NCI-H226 (cell line): ENCODE measurements at places on chromosomes 3 and 15.

DNA sequence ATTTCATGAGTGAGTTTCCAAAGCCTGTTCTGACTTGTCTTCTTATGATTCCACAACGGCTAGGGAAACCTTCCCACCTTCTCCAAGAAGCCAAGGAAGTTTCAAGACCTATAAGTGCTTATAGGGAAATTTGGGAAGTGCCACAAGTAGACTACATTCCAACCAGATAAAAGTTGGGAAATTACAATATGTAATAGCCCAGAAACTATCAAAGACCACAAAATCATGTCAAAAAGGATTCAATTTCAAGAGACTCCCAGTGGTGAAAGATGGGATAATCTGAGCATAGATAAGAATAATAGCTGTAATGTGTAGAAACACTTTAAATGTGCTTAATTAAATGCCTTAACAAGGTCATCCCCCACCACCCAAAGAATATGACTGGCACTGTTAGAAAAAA lies 169.2 kb upstream of the SLC2A2 start:
- DNase-seq: peak; percentile 1

GRCh38 chr3:78917536-78917935 lies 850.3 kb downstream of the ROBO1 start:
- DNase-seq: no peak

DNA sequence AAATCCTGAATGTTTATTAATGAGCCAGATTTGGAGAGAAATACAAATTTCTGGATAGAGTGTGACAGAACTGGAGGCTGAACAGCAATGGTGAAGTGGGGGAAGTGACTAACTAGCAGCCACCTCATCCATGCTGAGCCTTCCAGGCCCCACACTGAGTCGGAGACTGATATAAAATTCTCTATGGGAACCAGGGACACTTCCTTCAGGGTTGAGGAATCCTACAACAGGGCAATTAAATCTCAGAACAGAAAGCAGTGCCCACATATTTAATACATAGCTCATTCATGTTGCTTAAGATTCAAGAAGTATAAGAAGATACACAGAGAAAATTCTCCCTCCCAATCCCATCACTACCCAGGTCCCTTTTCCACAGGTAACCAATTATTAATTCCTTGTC lies 49.3 kb downstream of the HACD2 start:
- peak; percentile 58 for DNase-seq

DNA sequence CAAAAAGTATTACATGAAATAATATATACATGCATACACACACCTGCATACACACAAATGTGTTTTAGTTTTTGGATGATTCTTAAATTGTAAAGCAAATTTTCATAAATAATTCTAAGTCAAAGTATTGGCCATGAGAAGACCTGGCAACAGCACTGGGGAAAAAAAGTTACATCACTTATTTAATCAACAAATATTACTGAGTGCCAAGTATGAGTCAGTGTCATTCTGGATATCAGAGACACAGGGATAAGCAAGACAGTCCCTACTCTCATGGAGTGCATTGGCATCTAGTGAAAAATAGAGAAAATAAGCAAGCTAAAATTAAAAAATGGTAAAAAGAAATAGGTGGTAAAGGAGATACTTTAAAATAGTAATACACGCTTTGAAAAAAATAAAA lies 29.4 kb upstream of the GUCA1C start:
- no peak for DNase-seq

- DNase-seq: no peak
These were observed 703.0 kb upstream of the ZNF385D start for GRCh38 chr3:22453906-22454535.

DNA sequence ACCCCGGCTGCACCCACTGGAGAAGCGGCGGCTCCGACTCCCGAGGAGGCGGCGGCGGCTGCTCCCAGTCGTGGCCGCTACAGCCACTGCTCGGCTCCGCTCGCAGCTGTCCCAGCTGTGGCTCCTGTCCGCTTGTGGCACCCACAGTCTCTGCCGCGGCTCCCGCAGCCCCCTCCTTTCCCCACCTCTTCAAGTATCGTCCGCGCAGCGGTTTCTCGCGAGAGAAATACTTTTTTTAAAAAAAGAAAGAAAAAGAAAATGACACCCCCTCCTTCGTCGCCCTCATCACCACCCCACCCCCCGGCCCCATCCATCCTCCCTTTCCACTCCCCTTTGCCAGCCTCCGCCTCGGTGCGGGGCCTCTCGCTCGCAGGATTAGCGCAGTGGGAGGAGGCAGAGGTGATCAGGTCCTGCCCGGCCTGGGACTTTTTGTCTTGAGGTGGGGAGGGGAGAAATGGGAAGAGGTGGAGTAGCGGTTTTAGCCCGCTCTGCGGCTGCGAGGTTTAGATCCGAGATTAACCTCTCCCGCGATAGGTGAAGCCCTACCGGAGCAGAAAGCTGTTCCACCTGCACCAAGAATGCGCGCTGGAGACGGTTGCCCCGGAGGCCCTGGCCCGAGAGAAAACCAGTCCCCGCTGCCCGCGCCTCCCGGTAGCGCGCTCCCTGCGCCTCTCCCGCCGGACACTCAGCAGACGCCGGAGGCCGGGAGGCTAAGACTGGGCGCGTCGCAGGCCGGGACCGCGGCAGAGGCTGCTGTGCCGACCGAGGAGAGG lies at the start of gene FBN1:
FBN1 (minus strand) TSS at position 152 of the 773 bp plus-strand sequence. CDS start 940 bp downstream, outside the sequence.
- DNase-seq: peak; percentile 95

- DNase-seq: no peak
These were observed 8.7 kb upstream of the GP9 start for GRCh38 chr3:129051871-129052340.

- no peak for DNase-seq
These were observed 183.2 kb downstream of the GAP43 start for GRCh38 chr3:115806501-115806900.

DNA sequence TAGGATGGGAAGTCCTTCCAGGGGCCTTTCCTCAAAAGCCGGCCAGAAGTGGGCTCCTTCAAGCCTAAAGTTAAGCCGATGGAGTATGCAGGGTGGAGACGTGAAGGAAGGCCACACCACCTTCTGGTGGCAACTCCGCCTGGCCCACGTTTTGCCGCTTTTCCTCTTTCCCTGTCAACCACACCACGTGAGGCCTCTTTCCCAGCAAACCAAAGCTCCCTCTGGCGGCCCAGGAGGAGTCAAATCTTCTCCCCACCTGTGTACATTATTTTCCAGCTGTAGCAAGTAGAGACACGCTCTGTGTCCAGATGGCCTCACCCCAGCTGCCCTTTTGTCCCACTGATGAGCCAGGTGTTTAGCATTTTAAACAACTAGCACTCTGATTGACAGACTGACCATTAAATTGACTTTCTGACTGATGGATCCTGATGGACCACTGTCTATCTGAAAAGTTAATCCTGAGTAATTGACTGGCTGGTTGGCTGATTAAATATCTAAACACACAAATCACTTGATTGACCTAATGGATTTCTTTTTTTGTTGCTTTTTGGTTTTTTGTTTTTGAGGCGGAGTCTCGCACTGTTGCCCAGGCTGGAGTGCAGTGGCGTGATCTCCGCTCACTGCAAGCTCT lies 59.6 kb upstream of the ZBTB38 start:
- DNase-seq: peak; percentile 40

- DNase-seq: no peak
These were observed 424.7 kb downstream of the CNTN4 start for GRCh38 chr3:2523281-2523836.

DNA sequence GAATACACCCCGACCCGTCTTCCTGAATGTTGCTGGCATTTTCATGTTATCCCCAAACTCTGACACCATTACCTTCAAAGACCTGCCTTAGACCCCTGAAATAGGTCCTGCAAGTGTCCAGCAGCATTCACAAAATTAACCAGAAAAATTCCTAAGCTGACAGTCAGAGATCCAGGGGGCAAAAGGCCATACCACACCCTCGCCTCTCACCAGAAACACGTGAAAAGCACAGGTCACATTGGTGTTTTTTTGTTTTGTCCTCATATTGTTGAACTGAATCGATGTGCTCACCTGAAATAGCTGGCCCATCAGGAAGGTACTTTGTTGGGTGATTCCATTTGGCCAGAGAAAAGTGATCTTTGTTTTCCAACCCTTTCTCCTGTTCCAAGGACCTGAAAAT lies 113.1 kb upstream of the HES1 start:
- DNase-seq: no peak

- no peak for DNase-seq
These were observed 151.4 kb downstream of the CHDH start for GRCh38 chr3:53694666-53695323.

GRCh38 chr15:63979262-63979793 lies 67.0 kb downstream of the DAPK2 start:
- no peak for DNase-seq

GRCh38 chr3:54188176-54188791 lies 65.9 kb downstream of the CACNA2D3 start:
- DNase-seq: peak; percentile 21

GRCh38 chr15:56245871-56246814 lies 2.5 kb upstream of the RFX7 start:
- DNase-seq: peak; percentile 88

GRCh38 chr3:178690571-178690970 lies 154.3 kb downstream of the KCNMB2 start:
- DNase-seq: no peak

- DNase-seq: no peak
These were observed 27.0 kb downstream of the DNAJC19 start for GRCh38 chr3:180962530-180962929.

- DNase-seq: no peak
These were observed 162.9 kb upstream of the PDZRN3 start for GRCh38 chr3:73787620-73788019.

DNA sequence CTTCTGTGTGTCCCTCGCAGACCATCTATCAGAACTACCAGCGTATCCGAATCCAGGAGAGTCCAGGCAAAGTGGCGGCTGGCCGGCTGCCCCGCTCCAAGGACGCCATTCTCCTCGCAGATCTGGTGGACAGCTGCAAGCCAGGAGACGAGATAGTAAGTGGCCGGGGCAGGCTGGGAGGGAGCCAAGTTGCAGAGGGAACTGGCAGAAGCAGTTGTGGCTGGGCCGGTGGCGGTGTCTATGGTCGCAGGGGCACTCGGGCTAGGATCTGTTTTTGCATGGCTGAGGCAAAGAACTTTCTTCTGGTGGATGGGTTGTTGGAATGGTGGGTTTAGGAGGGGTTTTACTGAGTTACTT lies 10.1 kb downstream of the MCM2 start:
- DNase-seq: no peak

- no peak for DNase-seq
These were observed 348.4 kb upstream of the THBS1 start for GRCh38 chr15:39232512-39232911.

DNA sequence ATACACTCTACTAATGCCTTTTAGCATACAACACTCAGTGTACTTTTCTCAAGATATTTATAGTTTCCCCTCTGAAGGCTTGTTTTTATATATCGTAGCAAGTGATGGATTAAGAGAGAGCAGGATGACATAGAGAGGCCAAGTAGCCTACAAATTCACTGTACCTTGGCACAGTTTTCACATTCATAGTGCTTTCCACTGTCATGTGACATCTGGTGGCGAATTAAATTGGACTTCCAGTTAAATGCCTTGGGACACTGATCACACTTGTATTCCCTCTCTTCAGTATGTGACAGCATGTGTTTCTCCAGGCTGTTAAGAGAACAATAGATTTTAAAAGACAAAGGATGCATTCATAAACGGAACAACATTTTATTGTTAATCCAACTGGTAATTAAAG lies 541.1 kb downstream of the MECOM start:
- no peak for DNase-seq

DNA sequence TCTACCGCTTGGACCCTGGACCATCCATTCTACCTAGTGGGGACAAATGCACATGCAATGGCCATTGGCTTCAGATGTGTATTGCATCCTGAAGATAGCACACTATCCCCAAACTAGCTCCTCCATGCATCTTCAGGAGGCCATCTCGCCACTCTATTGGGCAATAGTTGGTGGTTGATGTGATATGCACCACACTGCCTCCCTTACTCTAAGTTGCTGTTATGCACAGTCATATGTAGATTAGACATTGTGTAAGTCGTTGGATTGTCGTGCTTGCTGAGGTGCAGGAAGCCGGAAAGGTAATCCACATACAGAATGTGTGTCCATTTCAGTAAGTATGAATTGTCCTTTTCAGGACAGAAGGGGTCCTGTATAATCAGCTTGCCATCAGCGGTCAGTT lies 26.7 kb upstream of the PLA2G4D start:
- no peak for DNase-seq

- no peak for DNase-seq
These were observed 250.5 kb downstream of the SHQ1 start for GRCh38 chr3:72597756-72598195.

- no peak for DNase-seq
These were observed 22.3 kb upstream of the CFAP161 start for GRCh38 chr15:81111510-81112470.

- DNase-seq: no peak
These were observed 14.1 kb downstream of the UBP1 start for GRCh38 chr3:33426068-33426467.

- peak; percentile 10 for DNase-seq
These were observed 48.7 kb downstream of the PRICKLE2 start for GRCh38 chr3:64176461-64176996.

GRCh38 chr3:114484919-114485318 lies 191.1 kb downstream of the TIGIT start:
- DNase-seq: no peak

DNA sequence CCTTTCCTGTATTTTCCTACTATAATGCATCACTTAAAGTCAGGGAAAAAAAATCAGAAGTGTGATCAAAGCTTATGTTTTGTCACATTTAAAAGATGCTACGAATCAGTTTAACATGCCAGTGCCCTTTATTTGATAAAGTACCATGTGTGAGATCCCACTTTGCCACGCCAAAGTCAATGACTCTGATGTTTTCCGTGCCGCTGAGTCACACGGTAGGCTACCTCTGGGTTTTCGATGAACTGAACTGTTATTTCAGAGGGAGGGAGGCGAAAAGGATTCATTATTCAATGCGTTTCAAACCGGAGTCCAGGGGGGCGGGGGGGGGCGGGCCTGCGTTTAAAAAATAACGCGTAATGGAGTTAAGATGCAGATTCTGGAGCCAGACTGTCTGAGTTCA lies 203.0 kb downstream of the ABHD5 start:
- DNase-seq: no peak

GRCh38 chr3:114892131-114892879 lies 254.8 kb downstream of the ZBTB20 start:
- no peak for DNase-seq

GRCh38 chr3:5035692-5036391 lies 56.6 kb downstream of the BHLHE40 start:
- no peak for DNase-seq

- DNase-seq: no peak
These were observed 55.8 kb downstream of the RSRC1 start for GRCh38 chr3:158165730-158166129.
